Heart right ventricle (tissue), 16 donors: ENCODE measurements at places on chromosomes 2 and 18. TPM values are rescaled to one million over a fixed set of nuclear protein-coding genes. Genes with fewer than 3 reads are reported as not detected.

DNA sequence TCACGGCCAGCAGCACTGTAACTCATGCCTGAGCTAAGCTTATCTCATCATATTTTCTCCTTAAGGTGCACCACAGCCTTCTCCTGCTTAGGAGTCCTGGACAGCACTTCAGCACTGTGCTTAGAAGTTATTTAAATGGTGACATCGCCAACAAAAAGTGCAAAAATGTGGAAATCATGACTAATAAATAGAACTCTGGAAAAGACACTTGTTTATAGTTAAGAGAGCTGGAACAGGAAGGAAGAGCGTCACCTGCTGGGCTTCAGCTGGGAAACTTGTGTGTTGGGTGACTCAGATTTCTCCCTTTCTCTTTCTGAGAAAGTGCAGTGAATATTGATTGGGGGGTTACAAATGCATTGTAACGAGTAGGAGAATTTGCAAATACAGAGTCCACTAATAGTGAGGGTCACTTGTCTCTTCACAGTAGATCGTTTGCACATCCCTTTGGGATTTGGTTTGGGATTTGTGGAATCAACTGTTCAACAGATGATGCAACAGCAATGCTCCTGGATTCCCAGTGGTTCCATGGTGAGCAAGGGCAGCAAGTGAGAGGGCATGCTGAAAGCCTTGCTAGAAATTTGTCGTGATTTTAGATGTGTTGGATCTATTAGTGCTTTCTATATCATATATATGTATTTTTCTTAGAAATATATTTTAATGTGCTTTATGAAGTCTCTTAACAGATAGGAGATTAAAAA is 84.2 kb downstream of the DOK6 start:
- no peak for DNase-seq
- no peaks in the 10 kb centered on the region for H3K27me3 ChIP-seq
- no peak overlapping the region for H3K4me3 ChIP-seq

DNA sequence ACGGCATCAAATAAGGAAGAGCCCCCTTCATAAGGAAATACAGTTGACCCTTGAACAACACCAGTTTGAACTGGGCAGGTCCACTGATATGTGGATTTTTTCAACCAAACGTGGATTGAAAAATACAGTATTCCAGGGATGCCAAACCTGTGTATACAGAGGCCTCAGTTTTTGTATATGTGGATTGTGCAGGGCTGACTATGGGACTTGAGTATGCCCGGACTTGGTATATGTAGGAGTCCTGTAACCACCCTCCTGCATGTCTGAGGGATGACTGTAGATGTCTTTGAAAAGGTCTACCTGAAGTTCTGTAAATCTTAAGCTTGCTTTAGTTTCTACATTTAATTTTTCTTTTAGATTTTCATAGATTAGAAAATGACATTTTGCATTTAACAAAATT is 50.0 kb downstream of the EML4 start:
- H3K27ac ChIP-seq: no peak overlapping the region
- H3K4me3 ChIP-seq: no peak overlapping the region
- H3K36me3 ChIP-seq: no peaks in the 10 kb centered on the region
- peaks cover 3% of the 10 kb centered on the region for H3K4me1 ChIP-seq
- no peak for DNase-seq

DNA sequence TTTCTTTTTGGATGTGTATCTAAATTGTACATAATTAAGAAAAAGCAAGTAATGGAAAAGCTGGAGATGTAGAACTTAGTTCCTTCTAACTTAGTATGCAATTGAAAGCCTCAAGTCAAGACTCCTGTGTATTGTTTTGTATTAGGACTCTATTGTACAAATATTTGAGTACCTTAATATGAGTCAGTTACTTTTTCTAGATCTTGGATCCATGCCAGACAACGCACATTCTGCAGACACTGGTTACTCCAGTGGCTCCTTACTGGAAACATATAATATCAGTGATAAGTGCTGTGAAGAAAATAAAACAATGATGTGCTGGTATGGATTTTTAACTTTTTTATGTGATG is 1.5 kb downstream of the SLC39A10 start:
- peak overlapping the region; percentile 94 for H3K4me3 ChIP-seq
- peaks cover 39% of the 10 kb centered on the region for H3K4me1 ChIP-seq
- no peaks in the 10 kb centered on the region for H3K36me3 ChIP-seq

DNA sequence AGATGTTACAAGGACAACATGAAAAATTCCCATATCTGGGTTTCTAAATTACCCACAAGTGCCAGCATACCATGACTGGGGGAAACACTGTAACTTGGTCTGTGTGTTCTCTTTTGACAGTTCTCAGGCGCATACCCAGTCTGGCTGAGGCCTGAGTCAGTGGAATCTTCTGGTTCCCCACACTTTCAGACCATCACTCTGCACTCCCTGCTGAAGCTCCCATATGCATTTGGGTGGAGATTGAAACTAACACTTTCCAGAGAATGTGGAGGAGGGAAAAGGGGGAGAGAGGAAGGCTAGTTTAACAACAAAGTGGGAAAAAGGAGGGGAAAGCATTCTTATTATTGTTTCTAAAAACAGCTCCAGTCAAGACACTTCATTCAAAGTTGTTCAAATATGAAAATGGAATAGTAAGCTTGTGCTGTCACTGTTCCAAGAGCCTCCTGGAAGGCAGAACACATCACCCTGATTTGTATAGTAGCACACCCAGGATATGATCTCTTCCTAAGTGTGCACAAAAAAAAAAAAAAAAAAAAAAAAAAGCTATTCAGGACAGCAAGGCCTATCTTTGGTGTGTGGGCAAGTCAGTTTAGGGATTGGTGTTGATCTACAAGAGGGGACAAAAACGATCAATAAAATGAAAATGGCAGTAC is 48.1 kb upstream of the CTIF start:
- H3K36me3 ChIP-seq: no peaks in the 10 kb centered on the region
- no peak for DNase-seq
- no peak overlapping the region for H3K27ac ChIP-seq
- no peak overlapping the region for H3K4me3 ChIP-seq
- no peaks in the 10 kb centered on the region for H3K27me3 ChIP-seq

DNA sequence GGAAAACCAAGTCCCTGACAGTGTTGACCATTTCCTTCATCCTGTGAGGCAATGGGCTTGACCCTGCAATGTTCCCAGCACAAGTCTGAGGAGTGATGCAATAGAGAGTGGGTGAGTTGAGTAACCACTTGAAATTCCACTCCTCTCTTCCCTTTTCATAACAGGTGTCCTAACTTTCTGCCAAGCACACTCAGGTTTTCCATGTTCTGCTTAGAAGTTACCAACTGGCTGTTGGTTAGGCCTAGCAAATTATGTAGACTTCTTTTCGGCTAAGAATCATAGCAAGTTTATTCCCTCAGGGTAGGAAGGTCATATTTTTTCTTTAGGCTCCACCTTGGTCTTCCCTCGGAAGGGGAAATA is 11.5 kb downstream of the GNLY start:
- peak overlapping the region; percentile 53 for H3K27ac ChIP-seq
- H3K4me1 ChIP-seq: peaks cover 5% of the 10 kb centered on the region
- peak; percentile 39 for DNase-seq
- no peaks in the 10 kb centered on the region for H3K27me3 ChIP-seq
- no peaks in the 10 kb centered on the region for H3K36me3 ChIP-seq
- no peak overlapping the region for H3K4me3 ChIP-seq

Gene ANKRD30BL
- total RNA-seq: not detected

DNA sequence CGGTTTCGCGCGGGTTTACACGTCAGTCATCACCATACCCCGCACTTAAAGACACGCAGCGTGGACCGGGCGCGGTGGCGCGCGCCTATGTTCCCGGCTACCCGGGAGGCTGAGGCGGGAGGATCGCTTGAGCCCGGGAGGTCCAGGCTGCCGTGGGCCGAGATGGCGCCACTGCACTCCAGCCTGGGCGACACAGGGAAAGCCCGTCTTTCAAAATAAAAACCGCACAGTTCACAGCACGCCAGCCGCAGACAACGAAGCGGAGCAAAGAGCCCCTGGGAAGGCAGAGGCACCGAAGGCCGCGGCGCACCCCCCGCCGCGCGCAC is 328 bp downstream of the DTYMK start:
- peaks cover 13% of the 10 kb centered on the region for H3K36me3 ChIP-seq
- DNase-seq: no peak
- peak overlapping the region; percentile 85 for H3K4me3 ChIP-seq
- peaks cover 10% of the 10 kb centered on the region for H3K4me1 ChIP-seq
- H3K27ac ChIP-seq: peak overlapping the region; percentile 69

- H3K4me1 ChIP-seq: peaks cover 20% of the 10 kb centered on the region
- DNase-seq: peak; percentile 28
- H3K27ac ChIP-seq: peak overlapping the region; percentile 90
- no peaks in the 10 kb centered on the region for H3K36me3 ChIP-seq
Observed at GRCh38 chr2:32947076-32947483, 327 bp downstream of the LTBP1 start.

DNA sequence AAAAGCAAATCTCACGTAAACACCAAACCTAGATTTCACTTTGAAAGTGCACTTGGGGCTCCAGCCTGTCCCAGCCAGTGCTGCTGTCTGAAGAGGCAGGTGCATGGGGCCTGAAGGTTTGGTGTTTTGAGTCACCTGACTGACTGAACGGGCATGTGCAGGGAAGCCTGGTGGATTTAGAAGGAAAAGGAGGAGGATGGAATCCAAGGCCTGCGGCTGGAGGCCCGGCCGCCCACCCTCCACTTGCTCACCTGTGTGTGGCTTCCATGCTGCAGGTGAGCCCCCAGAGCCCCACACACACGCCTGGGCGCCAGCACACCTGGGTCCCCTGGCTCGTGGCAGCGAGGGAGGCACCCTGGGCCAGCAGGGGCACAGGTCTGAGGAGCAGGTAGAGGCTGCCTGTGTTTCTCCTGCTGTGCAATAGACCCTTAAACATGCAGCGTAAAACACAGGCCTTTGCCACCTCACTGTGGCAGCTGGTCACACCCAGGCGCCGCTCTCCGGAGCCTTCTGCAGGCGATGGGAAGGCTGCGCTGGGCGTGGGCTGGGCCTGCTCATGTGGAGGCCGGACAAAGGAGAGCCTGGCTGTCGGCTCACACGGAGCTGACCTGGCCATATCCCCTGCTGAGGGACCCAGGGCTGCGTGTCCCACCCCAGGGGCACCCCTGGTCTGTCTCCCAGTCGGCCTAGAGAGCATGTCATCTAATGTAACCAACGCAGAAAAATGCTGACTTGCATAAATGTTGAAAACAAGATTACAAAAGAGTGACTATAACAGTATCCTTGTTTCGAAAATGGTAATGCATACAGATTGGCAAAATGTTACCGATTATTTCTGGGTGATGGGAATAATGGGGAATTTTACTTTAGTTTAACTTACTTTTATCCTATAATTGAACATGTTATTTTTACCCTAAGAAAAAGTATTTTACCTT is 71.3 kb downstream of the TMEM18 start:
- H3K27ac ChIP-seq: no peak overlapping the region
- no peak overlapping the region for H3K4me3 ChIP-seq
- H3K36me3 ChIP-seq: no peaks in the 10 kb centered on the region
- no peak for DNase-seq
- H3K27me3 ChIP-seq: peaks cover 17% of the 10 kb centered on the region
- H3K4me1 ChIP-seq: no peaks in the 10 kb centered on the region

Gene ABCG5
- not detected for total RNA-seq

Gene UGT1A10
- not detected for total RNA-seq

GRCh38 chr2:150917961-150918713 is 343.5 kb downstream of the RBM43 start:
- no peaks in the 10 kb centered on the region for H3K36me3 ChIP-seq
- H3K4me1 ChIP-seq: no peaks in the 10 kb centered on the region
- H3K27me3 ChIP-seq: no peaks in the 10 kb centered on the region
- H3K27ac ChIP-seq: no peak overlapping the region
- no peak for DNase-seq

Gene B4GALT6
- total RNA-seq: 5.3 TPM

DNA sequence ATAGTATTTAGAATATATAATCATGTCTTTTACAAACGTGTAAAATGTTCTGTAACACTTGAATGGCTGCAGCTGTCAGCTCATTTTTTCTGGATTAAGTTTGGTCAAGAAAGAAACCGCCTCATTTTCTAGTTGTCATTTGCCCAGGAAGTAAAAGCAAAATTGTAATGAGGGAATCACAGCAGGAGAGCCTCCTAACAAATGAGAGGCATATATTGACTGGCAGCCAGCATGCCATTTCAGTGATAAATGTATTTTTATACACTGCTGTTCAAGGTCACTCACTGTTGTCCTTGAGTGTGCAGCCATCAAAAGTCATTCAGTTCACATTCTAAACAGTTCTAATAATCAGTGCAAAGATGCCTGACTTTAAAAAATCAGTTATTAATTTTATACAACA is 144.3 kb upstream of the BOD1L2 start:
- H3K4me1 ChIP-seq: peaks cover 37% of the 10 kb centered on the region
- H3K27me3 ChIP-seq: no peaks in the 10 kb centered on the region
- peak overlapping the region; percentile 46 for H3K27ac ChIP-seq
- no peak overlapping the region for H3K4me3 ChIP-seq
- DNase-seq: no peak

DNA sequence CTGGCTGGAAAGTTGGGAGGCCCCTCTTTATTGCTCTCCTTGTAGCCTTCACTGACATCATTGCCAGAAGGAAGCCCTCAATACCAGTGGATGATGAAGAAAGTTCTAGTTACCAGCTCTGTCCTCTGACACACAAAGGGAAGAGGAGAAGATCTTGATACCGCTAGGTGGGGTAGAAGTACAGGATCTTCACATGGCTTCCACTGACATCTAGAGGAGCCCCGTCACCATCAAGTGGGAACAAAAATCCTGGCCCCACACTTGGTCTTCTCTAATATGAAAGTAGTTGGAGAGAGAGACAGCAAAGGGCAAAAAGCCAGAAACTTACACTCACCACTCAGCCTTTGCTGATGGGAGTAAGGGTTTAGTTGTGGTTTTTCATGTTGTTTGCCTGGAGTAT is 12.4 kb downstream of the XIRP2 start:
- no peaks in the 10 kb centered on the region for H3K36me3 ChIP-seq
- no peak overlapping the region for H3K27ac ChIP-seq
- no peak for DNase-seq
- H3K4me1 ChIP-seq: no peaks in the 10 kb centered on the region

GRCh38 chr2:237283131-237283928 is 130.6 kb downstream of the COL6A3 start:
- no peak for DNase-seq
- H3K27ac ChIP-seq: no peak overlapping the region
- H3K27me3 ChIP-seq: no peaks in the 10 kb centered on the region
- H3K4me1 ChIP-seq: peaks cover 17% of the 10 kb centered on the region
- H3K4me3 ChIP-seq: no peak overlapping the region

DNA sequence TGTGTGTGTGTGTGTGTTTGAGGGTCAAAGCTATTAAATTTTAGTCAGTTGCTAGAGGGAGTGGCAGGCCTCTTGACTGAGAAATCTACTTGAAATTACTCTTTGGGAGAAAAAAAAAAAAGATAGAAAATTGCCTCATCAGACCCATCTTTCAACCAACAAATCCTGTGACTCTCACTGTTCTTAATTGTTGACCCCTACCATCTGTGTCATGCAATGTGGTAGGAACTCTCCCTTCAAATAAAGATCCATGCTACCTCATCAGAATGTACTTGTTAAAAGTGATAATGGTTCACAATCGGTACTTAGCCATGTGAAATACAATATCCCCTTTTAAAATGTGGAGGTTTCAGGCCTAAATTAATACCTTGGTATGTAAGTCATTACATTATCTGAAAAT is 670.8 kb upstream of the FANCL start:
- DNase-seq: no peak
- no peaks in the 10 kb centered on the region for H3K36me3 ChIP-seq
- no peaks in the 10 kb centered on the region for H3K4me1 ChIP-seq
- H3K27me3 ChIP-seq: no peaks in the 10 kb centered on the region
